Activated T-helper 1 cell treated with anti-CD3 and anti-CD28 coated beads, Interleukin-12 subunit alpha, Interleukin-12 subunit beta, Interleukin-2, Interleukin-4 antibody, amounts not matched to agents 30 ng/mL and 10 ng/mL and 1 ng/mL, durations not matched to agents 14 hours and 24 hours and 36 hours (primary cell): ENCODE measurements at places on chromosomes 1 and 21. TPM values are rescaled to one million over a fixed set of nuclear protein-coding genes. Genes with fewer than 3 reads are reported as not detected.

Gene MEX3A
- 0.27 and 0.41 TPM in 2 replicates for total RNA-seq

Gene EFCAB7
- 6.4 and 6.7 TPM in 2 replicates for total RNA-seq

Gene ASAP3
- total RNA-seq, result not detected in 2 replicates

Gene NOS1AP
- 0.10 TPM in 1 of 2 replicates, not detected in the other for total RNA-seq

Gene FOXD3
- total RNA-seq, result not detected in 2 replicates

Gene LRRC71
- not detected in 2 replicates for total RNA-seq

Gene FCGR3A
- total RNA-seq, result not detected in 2 replicates

Gene ALPL
- not detected in 2 replicates for total RNA-seq

DNA sequence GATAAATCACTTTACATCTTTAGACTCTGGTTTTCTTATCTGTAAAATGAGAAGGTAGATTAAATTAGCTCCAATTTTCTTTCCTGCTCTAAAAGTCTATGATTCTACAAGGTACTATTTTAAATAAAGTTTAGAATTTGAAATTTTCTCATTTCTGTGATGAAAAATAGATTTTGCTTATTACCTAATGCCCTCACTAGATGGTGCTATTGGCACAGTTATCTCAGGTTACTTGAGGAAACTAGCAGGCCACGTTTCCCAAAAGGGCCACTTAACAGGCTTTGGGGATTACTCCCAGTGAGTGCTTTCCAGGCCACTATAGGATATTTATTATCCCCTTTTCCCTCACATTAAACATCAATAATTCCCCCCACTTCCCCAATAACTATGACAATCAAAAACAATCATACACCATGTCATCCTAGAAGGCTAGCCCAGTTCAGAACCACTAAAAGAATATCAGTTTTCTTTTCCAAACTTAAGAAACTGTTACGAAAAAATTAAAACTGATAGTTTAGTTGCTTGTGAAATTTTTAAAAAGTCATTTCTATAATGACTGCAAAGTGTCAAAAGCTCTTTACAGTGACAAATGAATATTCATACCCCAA is 30.6 kb downstream of the OMA1 start:
- DNase-seq, result no peak

DNA sequence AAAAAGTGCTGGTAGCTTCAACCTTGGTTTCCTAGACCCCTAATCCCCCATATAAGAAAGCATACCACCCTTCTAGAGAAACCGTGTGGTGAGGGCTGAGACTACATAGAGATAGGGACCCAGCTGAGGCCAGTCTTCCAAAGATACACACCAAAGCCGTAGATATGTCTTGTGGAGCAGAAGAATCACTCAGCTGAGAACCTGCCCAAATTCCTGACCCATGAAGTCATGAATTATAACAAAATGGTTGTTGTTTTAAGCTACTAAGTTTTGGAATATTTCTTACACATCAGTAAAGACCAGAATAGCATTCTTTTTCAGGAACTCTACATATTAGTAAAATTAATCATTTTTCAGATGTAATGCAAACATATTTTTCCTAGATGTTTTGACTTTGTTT is 3.3 kb upstream of the SNRPE start:
- no peak for DNase-seq

- no peak for DNase-seq
Measured at GRCh38 chr1:55249646-55250398, 34.7 kb upstream of the USP24 start.

DNA sequence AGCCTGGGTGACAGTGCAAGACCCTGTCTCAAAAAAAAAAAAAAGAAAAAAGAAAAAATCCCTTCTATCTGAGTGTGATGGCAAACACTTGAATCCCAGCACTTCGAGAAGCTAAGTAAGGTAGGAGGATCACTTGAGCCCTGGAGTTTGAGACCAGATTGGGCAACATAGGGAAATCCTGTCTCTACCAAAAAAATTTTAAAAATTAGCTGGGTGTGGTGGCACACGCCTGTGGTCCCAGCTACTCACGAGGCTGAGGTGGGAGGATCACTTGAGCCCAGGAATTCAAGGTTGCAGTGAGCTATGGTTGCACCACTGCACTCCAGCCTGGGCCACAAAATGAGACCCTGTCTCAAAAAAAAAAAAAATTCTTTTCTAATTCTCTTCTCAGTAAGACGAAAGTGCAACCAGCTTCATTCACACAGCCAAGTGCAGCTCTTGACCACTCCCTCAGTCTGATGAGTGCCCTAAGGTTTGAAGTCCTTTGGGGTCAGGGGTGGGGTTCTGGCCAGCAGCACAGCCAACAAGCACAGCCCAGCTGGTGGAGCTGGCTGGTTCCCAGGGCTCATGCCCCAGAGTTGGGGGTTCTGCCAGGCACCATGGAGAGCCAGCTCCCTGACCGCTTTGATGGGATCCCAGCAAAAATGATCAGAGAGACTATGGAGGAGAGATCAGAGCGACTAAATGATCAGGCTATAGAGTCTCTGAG is 8.0 kb downstream of the SLC2A5 start:
- DNase-seq, result no peak

DNA sequence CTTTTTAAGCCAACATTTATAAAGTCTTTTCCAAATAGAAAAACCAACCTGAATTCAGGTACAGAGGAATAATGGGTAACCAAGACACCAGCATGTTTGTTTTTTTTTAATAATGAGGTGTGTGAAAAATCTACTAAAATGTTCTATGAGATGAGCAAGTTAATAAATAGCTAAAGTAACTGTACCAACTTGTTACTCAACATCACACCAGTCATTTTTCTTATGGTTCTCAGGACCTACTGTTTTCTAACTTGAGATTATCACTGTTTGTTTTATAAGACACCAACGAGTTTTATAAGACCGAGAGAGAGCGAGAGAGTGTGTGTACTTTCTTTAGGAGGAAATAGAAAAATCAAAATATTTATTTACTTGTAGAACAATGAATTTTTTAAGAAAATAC is 12.4 kb downstream of the ELK4 start:
- no peak for DNase-seq

DNA sequence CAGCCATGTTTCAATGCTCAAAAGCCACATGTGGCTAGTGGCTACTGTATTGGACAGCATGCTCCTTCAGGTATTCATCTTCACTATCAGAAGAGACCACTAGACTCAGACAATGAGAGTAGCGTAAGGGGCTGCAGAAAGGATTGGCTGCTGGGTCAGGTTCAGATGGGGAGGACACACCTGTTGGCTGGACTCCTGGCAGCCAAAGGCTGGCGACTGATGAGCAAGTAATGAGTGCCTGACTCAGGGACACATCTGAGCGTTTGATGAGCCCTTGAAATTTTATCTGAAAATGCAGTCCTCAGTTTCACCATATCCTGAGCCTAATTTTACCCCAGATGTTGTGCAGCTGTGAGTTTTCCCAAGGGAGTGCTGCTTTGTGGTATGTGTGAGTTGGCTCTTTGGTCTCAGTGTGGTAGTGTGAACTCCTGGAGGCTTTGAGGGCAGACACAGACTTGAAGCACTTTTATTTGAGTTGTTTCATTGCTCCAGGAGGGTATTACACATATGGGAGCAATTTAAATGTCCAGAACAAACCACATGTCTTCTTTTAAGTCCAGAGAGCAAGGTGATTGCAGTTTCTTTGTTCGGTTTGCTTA is 9.6 kb downstream of the ST6GALNAC3 start:
- DNase-seq, result no peak

- peak; percentile 52 for DNase-seq
Measured at GRCh38 chr1:91712981-91713841, 172.7 kb downstream of the TGFBR3 start.

GRCh38 chr1:55474168-55474786 is 259.1 kb upstream of the USP24 start:
- no peak for DNase-seq

- DNase-seq, result no peak
Measured at GRCh38 chr1:90708826-90709225, 8.3 kb downstream of the BARHL2 start.

GRCh38 chr1:174700775-174701174 is 253.0 kb downstream of the GPR52 start:
- DNase-seq, result no peak

DNA sequence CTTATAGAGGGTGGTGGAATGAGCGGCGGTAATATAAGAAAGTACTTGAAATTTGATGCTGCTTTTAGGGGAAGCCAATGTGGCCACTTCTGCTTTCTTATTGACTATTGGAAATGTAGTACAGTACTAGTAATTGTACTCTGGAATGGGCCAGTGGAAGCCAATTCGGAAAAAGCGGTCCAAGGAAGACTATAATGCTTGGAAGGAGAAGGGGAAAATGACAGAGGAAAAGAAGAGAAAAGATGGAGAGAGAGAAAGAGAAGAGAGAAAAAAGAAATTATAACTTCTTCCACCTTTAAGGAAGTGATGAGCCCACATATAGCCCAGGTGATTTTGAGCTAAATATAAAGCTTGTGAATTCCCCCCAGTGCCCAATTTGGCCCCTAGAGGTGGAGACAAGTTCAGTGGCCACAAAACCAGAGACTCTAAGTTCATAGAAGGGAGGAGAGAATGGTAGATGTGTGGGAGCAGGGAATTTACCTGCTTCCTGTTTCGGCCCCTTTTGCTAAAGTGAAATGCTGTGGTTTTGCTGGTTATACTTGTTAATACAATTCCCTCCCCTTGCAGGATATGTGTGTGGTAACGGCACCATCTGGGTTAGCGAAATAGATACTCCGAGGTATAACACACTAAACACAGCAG is 35.7 kb upstream of the DUSP10 start:
- peak; percentile 55 for DNase-seq

- no peak for DNase-seq
Measured at GRCh38 chr21:35036465-35037383, 12.4 kb downstream of the RUNX1 start.

GRCh38 chr1:8267307-8267706 is 50.6 kb upstream of the SLC45A1 start:
- no peak for DNase-seq

DNA sequence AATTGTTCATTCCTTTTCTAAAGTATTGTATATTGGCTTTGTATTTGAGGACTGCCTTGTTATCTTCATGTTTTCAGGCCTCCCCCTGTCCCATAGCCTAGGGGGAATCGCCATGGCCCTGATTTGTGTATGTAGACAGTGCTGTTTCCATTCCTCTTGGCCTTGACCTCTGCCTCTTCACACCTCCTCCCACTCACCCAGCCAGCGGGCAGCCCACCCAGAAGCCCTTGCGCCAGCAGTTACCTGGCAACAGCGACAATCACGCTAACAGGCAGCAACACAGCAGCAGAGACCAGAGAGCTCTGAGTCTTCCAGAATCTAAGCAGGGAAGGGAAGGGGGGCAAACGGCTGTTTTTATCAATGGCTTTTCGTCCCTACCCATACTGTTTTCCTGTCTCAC is 50.0 kb upstream of the NPL start:
- DNase-seq, result no peak

DNA sequence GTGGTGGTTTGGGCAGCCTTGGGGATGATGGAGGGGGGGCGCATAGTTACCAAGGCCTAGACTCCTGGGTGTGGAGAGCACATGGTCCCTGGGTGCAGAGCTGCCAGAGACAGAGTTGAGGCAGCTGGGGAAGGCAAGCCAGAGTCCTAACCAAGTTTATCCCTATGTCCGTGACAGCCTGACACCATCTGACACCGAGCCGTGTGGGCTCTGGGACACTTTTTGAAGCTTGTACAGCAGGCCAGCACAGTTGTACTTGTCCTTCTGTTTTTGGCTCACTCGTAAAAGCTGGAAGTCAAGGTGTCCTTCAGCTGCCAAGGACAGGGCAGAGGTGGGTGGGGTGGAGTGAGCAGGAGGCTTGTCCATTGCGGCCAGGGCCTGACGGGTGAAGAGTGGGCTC is 28.5 kb downstream of the SLC26A9 start:
- DNase-seq, result no peak

DNA sequence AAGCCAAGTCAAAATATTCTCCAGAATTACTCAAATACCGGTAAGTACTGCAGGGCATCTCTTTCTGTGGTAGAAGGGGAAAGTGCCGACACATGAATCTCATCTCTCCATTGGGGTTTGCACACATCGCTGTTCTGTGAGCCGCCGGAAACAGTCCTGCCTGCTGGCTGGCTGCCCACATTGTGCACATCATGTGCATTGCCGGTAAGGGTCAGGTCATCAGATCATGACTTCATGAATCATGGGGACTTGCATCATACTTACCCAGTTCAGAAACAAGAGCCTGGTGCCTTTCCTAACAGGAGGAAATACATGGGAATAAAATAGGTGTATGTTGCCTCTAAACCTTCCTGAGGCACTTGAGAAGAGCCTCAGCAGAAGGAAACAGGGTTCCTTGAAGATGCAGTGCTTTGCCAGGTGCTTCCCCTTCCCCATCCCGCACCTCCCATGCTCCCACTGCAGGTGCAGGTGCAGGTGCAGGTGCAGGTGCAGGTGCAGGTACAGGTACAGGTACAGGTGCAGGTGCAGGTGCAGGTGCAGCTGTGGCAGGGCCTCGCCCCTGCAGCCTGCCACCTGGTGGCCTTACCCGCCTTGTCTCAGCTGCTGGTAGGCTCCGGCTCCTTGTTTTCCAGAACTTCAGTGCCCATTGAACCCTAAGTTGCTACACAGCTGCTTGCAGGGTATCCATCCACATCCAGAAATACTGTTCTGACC is 26.5 kb downstream of the GPR137B start:
- DNase-seq, result no peak

DNA sequence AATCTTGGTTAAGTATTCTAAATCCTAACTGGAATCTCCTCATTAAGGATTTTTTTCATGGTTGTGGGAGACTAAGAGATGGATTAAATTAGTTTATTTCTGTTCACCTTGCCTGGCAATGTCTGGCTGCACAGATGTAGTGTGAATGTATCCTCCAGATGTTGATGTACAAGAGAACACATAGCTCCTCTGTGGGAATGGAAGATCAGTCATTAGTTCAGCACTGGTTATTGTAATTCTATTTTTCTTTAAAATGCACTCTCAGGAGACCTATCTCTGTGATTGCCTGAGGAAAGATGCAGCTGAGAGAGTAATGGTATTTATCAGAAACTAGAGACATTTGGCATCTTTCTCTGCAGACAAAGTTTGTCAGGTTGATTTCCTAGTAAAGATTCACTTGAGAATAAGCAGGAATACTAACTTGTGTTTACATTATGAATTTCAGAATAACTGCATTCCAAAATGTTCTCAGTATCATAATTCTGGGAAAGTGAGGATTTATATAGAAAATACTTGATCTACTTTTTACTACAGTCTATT is 178.6 kb downstream of the GIPC2 start:
- DNase-seq, result no peak

DNA sequence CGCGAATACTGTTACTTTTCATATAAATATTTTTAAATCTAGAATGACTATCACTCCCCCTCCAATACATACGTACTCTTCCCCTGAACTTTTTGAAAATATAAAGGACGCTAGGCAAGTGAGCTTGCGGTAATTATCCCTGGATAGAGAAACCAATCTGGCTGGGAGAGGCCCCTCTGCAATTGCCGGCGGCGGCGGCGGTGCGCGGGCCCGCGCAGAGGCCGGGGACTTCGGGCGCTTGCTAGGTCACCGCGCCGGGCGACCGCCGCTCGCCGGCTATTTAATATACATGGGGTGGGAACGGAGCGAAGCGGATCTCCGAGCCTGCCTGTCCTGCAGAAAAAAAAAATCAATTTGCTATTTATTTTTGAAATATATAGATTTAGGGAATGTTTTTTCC is 416.3 kb upstream of the ESRRG start:
- no peak for DNase-seq

GRCh38 chr1:21770201-21770600 is 12.7 kb downstream of the USP48 start:
- DNase-seq, result no peak
